Activated naive CD4-positive, alpha-beta T cell (primary cell): ENCODE measurements at places on chromosomes 3 and 15.

- no peak for DNase-seq
Observed at GRCh38 chr3:23594066-23594465, 211.7 kb upstream of the UBE2E1 start.

DNA sequence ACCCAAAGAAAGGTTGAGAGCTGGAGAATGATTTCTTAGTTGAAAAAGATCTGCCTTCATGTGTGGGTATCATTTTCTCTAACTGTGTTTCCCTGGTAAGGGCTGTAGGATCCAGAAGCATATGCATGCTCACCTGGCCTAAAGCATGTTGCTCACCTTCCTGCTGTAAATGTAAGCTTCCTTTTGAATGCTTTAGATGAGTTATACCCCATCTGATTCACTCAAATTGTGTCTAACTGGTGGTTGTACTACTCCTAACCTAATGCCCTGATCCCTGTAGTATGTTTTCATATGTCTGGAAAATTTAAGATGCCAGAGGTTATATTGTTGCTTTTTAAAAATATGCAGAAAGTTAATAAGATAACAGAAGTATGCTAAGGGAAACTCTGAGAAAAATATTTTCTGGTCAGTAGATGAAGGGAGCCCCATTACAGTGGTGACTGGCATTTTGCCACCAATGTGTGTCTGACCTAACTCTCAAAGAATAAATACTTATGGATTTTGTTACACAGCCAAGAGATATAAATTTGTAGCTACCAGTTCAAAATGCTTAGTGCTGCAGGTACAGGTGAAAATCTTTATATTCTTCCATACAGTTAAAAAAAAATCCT lies 7.7 kb downstream of the FILIP1L start:
- DNase-seq, result no peak

DNA sequence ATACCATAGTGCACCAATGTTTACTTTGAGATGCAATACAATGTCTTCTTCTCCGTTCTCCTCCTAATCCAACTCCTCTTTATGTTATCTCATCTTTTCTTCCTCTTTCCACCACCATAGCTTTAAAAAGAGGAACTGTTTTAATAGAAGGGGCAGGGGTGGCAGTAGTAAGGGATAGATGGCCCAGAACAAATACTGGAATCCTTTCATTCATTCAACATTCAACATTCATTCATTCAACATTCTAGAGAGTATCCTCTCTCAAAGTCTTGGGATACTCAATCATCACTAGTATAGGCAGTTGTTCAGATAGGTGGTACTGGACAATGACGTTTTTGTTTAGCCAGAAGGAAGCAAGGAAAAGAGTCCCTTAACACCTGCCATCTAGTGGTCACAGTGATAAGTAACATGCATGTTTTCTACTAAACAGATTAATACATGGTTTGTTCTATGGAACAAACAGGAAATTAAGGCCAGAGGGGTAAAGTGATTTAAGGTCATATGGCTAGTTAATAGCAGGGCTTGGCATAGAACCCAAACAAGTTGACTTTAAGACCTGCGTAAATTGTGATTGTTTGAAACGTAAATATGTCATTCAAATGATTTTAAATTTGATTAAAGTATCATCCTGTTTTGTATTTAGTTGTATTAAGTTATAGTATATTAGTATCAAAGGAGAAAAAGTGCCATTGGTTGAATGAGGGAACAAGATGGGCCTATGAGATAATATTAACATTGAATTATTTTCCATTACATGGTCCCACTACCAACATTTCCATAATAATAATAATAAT lies 26.9 kb upstream of the EHHADH start:
- no peak for DNase-seq

DNA sequence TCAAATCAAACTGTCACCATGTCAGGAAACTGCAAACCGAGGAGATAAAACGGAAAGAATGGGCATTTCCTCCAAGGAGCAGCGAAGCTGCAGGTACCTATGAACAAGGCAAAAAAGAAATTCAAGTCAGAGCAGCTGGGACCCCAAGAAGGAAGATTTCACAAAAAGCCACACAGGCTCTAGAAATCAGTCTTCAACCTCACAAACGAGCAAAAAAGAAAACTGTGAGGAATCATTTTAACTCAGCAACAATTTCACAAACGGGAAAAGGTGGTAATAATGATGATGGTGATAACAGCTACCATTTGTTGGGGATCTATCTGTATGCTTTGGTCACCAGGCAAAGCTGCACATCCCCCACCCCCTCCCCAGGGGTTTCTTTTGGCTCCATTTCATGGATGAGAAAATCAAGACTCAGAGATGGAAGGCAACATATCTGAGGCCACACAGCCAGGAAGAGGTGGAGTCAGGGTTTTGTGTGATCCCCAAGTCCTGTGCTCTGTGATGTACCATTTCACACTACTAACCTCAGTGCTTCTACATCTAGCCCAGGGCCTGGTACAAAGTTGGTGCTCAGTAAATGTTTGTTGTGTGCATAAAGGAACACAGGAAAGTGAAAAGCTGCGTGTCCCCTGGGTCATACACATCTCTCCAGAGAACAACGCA lies 109.9 kb downstream of the IQSEC1 start:
- DNase-seq, result no peak

- DNase-seq, result no peak
Observed at GRCh38 chr3:124467980-124468902, 262.0 kb upstream of the UMPS start.
